ENCODE measurements at places on chromosomes 4 and X.

DNA sequence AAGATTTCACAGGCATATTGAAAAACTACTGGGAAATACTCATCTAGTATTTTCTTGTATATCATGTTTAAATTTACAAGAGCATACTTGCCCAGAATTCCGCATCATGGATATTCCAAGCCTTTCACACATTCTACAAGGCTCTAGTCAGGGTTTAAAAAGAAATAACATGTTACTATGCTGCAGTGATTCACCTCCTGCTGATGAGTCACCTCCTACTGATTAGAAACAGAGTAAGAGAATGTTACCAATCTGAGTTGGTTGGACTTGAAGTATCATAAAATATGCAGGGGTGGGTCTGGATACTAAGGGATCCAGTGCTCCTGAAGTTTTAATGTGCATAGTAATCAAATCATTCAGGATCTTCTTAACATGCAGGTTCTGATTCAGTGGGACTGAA lies 192.0 kb upstream of the ANK2 start:
- DNase-seq: no peak

DNA sequence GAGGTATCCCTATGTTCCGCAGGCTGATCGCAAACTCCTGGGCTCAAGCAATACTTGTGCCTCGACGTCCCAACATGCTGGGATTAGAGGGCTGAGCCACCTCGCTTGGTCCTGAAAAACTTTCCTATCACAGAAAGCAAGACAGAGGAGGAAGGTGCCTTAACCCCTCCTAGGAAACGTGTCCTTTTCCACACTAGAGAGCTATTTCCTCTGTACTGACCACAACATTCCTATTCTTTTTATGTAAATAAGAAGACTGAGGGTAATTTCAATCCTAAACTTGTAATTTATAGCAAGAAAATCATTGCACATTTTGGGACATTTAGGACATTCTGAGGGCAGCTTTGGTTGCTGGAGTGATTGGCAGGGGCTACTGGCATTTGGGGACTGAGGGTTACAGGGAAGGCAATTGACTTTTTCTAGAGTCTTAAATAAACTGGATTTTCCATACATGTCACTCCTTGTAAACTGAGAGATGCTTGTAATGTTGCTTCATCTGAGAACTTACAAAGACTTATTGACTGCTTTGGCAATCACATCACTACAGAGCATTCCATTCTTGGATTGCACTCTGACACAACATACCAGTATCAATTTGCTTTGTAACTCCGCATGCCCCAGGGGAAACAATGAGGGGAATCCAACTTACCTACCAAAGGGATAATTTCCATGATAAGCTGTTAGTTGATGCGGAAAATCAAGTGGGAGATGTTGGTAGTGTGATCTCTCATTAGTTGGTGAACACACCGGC lies 15.6 kb downstream of the XAGE3 start:
- no peak for DNase-seq

DNA sequence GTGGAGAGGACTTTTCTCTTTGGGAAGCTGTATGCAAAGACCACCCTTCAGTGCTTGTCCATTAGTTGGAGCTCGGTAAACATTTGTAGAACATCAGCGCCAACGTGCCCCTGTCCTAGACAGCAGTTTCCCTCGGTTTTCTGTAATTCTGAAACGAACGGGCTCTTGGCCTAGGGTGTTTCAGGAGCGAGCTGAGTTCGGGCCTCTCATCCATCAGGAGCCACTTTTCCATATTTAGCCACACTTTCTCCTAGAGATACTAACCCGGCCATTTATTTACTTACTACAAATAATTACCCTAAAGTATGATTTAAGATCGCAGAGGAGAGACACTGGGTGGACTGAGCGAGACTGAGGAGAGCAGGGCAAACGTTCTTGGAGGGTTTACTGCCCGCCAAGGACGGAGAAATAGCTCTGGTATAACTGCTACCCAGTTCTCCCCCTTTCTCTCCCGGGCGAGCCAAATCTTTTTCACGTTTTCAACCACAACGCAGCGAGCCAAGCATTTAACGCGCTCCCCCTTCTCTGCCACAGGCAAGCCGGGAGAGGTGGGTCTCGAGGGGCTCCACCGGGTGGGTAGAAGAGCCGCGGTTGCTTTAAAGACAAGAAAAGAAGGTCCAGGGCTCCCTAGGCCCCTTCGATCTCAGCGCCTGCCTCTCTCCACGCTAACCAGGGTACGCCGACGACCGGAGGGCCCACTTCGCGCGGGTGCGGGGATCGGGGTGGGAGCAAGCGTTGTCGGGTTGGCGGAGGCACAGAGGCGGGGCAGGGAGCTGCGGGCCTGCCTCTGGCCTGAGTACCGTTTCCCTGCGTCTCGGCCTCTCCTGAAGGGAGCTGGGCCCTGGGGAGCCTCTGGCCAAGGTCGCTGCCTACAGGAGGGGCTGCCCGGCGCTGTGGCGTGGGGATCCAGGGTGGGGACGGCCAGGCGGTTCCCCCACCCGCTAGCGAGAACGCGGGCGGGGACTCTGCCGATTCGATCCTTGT lies 10.8 kb upstream of the PITX2 start:
- no peak for DNase-seq

- no peak for DNase-seq
Measured at GRCh38 chr4:54016504-54016903, 47.9 kb downstream of the CHIC2 start.

DNA sequence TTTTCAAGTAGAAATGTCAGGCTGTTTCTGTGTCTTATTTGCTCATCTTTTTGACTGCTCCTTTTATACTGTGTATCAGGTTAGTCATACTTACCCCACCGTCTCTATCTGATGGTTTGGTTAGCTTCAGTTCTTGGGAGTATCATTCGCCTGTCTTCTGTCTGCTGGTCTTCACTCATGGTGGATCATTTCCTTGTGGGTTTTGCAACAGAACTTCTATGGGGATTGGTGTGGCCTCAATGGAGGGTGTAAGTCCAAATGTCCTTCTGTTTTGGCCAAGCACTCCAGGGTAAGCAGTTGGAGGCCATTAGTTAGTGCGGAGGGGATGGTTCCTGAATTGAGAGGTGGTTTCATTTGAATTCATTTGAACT lies 7.2 kb downstream of the ABCD1 start:
- no peak for DNase-seq

GRCh38 chr4:3668825-3669552 lies 97.2 kb upstream of the ADRA2C start:
- DNase-seq: no peak

DNA sequence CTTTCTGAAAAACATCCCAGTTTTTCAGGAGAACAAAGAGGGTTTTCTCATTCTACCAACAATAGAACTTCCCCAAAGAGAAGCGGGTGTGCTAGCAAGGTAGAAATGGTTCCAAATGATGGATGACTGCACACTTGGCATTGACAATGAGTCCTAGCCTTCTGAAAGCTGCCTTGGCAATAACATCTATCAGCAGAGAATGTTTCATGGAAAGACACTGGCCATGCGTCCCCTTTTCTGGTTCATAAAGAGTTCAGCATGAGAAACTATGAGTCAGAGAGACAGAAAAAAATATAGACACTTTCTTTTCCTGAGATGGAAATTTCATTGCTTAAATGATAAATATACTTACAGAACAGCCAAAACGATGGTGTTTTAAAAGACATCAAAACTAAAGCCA lies 236.9 kb upstream of the PRKX start:
- DNase-seq: no peak

- DNase-seq: peak; percentile 89
Measured at GRCh38 chrX:53224860-53225797, at the start of gene KDM5C. KDM5C (minus strand) TSS chrX:53225207; CDS start chrX:53224889, 318 bp downstream.

DNA sequence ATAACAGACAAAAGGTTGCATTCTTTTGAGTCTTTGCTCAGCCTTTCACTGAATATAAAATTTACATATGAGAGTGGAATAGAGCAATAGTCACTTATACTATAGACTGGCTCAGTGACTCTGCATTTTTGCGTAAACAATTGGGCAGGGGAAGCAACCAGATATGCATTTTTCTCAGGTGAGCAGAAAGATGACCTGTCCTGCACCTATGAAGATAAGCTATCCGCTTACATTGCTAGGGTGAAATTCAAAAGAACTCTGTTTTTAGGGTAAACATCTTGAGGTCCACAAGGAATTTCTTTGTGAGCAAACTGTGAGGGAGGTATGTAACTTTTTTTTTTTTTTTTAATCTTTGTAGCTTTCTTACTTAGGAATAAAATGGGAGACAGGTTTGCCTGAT lies 602.4 kb upstream of the PRKX start:
- no peak for DNase-seq

GRCh38 chrX:65750674-65751469 lies 83.4 kb downstream of the MSN start:
- DNase-seq: no peak

- no peak for DNase-seq
Measured at GRCh38 chr4:128291096-128291495, 3.5 kb upstream of the PGRMC2 start.

- no peak for DNase-seq
Measured at GRCh38 chr4:87074121-87074488, 139.3 kb downstream of the AFF1 start.

DNA sequence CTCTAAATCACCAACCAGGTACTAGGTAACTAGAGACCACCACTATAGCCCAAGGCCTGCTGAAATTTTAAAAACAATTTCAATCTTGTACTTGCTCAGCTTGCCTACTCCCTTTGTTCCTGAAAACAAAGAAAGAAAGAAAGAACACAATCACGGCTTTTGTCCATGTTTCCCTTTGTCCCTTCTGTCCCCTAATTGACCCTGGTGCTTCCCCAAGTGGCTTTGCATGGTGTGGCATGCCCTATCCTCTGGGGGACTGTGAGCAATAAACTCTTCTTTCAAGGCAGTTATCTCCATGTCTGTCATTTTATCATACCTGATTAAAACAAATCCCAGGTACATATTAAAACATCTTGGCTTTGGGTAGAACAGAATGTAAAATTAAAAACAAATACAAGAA lies 94.8 kb downstream of the ARSJ start:
- DNase-seq: no peak

DNA sequence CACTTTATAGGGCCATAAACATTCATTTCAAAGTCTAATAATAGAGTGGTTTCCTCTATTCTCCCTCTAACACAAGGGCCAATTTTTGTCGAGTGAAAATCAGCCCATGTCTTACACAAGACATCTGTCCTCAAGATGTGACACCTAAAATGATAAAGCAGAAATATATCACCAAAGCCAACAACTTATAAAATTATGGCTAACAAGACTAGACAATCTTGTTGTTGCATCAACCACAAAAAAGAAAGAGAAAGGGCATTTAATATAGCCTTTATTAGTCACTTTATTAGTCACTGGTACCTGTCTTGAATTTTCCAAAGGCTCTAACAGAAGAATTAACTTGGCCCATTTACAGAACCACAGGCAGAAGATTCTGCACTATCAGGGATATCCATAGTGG lies 161.6 kb downstream of the SMIM20 start:
- no peak for DNase-seq

DNA sequence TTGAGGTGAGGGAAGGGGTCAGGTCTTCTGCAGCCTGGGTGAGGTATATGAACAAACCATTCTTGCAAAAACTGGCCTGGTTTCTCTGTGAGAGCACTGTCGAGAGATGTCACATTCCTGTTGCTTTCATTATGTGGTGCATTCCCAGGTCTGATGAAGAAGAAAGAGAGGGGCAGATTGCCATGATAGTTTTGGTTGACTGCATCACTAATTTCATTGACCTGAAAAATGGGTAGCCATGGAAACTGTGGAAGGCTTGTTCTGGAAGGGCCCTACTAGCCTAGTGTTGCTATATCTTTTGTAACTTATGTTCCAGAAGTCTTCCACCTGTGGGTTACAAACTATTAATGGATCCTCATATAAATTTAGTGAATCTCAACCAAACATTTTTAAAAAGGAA lies 32.9 kb upstream of the CYBB start:
- DNase-seq: no peak

- no peak for DNase-seq
Measured at GRCh38 chr4:119783189-119783983, 154.8 kb upstream of the PDE5A start.

DNA sequence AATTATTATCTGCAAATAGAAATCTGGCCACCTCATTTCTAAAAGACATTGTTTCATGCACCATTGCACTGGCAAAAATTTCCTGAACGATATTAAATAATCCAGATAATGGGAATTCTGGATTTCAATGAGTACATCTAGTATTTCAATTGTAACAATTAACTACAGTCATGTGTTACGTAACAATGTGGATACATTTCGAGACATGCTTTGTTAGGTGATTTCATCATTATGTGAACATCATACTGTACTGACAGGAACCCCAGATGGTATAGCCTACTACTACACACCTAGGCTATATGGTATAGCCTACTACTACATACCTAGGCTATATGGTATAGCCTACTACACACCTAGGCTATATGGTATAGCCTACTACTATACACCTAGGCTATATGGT lies 14.8 kb downstream of the LAMTOR3 start:
- no peak for DNase-seq

GRCh38 chr4:107648178-107648991 lies 71.6 kb downstream of the PAPSS1 start:
- no peak for DNase-seq

DNA sequence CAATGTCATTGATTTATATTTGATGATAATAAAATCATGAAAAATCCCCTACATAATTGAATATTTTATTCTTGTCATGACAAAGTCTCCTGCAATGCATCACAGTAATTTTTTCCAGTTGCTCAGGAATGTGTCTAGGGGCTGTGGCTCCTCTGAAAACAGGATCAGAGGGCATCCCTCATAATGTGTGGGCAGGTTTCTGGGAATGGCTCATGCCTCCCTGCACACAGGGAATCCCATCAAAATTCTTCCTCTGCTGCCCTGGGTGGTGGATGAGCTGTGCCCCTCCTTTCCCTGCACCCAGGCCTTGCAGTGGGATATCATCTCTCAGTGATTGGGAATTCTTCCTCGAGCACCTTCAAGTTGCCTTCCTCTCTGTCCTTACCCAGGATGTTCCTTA lies 20.4 kb upstream of the PUDP start:
- DNase-seq: no peak

DNA sequence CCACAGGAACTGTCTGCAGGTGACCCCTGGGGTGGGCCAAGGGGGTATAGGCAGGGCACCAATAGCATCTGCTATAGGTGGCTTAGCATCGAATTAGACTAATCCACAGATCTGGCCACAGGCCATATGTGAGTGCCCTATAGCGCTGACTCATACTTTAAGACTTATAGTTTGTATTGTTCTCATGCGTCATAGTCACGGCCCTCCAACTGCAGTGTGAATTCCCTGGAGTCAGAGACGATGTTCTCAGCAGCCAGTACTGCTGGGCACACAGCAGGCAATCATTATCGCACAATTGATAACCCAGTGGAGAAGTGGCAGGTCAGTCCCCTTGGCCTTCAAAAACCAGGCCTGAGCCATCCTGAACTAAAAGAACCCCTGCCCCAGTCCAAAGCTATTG lies 58.1 kb downstream of the ADGRG2 start:
- no peak for DNase-seq

GRCh38 chr4:94436512-94436911 lies 15.2 kb upstream of the PDLIM5 start:
- DNase-seq: no peak

GRCh38 chr4:108047199-108047598 lies 57.5 kb downstream of the HADH start:
- no peak for DNase-seq

DNA sequence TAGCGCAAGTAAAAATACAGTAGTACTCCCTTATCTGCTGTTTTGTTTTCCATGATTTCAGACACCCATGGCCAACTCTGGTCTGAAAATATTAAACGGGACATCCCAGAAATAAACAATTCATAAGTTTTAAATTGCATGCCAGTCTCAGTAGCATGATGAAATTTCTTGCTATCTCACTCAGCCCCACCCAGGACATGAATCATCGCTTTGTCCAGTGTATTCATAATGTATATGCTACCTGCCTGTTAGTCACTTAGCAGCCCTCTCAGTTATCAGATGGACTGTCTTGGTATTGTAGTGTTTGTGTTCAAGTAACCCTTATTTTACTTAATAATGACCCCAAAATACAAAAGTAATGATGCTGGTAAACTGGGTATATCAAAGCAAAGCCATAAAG lies 158.2 kb upstream of the DDIT4L start:
- no peak for DNase-seq

Measured in activated CD8-positive, alpha-beta memory T cell treated with anti-CD3 and anti-CD28 coated beads for 1 hour (primary cell).